ENCODE measurements at places on chromosomes 12 and 14.

DNA sequence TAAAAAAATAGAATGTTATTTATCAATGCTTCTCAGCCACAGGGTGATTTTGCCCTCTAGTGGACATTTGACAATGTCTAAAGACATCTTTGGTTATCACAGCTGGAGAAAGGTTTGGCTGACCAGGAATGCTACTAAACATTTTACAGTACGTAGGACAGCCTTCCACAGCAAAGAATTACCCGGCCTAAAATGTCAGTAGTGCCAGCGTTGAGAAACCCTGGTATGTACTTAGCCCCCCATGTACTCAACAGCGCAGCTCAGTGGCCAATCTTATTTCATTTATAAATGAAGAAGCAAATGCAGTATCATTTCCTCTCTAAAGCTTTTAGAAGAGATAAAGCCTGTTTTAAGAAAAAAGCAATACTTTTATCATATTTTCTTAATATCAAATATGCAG lies 5.8 kb downstream of the MARK3 start:
- DNase-seq: peak; percentile 93

- DNase-seq: no peak
Observed at GRCh38 chr14:21924479-21924878, 250.9 kb upstream of the OR4E1 start.

- DNase-seq: peak; percentile 93
Observed at GRCh38 chr14:74302634-74303569, at the start of gene ABCD4. ABCD4 (minus strand) TSS chr14:74302934; CDS start chr14:74302912, 22 bp downstream.

- no peak for DNase-seq
Observed at GRCh38 chr12:65648461-65648860, 175.8 kb upstream of the HMGA2 start.

- no peak for DNase-seq
Observed at GRCh38 chr12:68959891-68960464, 27.0 kb upstream of the CPM start.

- no peak for DNase-seq
Observed at GRCh38 chr14:92794547-92794941, 439 bp downstream of the GOLGA5 start.

DNA sequence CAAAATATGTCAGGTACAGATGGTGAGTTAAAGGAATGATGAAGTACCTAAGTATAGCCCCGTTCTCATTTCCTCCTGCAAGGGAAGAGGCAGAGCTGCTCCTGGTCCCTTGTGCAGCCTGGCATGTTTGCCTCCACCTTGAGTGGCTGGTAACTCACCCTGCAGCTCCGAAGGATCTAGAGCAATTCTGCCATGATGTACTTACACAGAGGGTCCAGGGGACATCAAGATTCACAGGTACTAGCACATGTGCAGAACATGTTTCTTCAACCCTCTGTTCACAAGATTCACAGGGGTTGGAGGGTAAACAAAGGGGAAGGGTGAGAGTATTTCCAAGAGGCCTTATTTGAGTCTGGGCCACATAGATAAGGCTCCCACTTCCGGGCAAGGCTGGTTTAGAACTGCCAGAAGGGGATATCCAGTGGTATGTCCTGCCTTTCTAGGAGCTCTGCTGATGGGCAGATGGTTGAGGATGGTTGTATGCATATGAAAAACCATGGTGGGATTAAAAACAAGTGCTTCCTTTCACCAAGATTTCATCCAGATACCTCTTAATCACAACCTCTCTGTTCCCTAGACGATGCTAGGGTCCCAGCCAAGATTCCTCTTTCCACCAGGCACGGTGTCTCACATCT lies 7.7 kb downstream of the DCTN2 start:
- DNase-seq: no peak

GRCh38 chr12:66066929-66067523 lies 63.5 kb downstream of the LLPH start:
- no peak for DNase-seq

DNA sequence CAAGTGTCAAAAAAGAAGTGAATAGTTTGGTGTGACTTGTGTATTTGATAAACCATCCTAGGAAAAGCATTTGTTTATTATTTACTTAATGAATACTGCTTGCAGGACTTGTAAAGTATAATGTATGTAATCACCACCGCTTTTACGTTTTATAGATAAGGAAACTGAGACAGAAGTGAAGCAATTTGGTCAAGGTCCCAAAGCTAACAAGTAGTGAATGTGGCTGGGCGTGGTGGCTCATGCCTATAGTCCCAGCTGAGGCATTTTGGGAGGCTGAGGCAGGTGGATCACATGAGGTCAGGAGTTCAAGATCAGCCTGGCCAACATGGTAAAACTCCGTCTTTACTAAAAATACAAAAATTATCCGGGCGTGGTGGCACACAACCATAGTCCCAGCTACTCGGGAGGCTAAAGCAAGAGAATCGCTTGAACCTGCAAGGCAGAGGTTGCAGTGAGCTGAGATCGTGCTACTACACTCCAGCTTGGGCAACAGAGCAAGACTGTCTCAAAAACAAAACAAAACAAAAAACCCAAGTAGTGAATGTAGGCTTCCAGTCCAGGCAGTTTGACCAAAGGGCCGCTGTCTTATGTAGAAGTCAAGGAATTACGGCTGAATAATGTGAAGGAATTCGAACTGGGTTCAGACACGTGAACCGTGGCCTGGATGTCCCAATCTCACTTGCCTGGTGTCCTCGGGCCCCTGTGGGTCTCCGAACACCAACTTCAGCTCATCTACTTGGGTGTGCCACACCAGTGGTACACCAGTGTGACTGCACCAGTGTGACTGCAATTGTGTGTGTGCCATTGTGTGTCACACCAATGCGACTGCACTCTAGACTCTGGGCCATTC lies 88.3 kb upstream of the MED13L start:
- no peak for DNase-seq

- DNase-seq: peak; percentile 82
Observed at GRCh38 chr12:26748741-26749431, 84.1 kb downstream of the ITPR2 start.

DNA sequence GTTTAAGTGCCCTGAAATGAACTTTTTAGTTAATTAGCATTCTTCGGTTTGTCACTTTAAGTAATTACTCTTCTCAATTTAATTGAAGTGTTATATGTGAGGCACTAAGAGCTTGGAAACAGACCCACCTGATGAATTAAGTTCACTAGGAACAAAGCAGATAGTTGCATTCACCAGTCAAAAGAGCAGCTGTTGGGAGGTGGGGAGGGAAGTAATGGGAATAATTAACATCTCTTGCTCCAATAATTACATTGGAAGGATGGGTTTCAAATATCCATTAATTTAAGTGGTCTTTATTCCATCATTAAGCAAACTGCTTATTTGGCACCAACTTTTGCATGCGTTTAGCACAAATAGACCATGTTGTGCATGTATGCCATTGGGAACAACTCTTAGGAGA lies 667.2 kb downstream of the GALC start:
- no peak for DNase-seq

DNA sequence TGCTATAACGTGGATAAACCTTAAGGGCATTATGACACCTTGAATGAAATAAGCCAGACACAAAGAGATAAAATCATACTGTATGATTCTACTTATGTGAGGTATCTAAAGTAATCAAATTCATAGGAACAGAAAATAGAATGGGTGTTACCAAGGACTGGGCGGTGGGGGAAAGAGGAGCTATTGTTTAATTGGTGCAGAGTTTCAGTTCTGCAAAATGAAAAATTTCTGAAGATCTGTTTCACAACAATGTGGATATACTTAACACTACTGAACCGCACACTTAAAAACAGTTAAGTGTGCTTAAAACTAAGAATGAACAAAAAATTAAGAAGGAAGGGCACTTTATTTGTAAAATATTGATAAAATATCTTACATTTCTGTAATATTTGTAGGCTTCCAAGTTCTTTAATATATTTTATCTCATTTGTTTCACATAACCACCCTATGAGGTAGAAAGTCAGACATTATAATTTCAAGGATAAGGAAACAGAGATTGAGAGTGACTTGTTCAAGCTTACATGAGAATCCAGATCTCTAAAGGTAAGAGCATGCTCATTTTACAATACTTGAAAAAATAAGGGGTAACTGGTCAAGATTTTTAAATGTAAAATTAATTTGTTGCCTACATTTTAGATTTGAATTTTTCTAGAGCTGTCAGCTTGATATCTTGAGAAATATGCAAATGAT lies 14.9 kb downstream of the LTA4H start:
- no peak for DNase-seq

DNA sequence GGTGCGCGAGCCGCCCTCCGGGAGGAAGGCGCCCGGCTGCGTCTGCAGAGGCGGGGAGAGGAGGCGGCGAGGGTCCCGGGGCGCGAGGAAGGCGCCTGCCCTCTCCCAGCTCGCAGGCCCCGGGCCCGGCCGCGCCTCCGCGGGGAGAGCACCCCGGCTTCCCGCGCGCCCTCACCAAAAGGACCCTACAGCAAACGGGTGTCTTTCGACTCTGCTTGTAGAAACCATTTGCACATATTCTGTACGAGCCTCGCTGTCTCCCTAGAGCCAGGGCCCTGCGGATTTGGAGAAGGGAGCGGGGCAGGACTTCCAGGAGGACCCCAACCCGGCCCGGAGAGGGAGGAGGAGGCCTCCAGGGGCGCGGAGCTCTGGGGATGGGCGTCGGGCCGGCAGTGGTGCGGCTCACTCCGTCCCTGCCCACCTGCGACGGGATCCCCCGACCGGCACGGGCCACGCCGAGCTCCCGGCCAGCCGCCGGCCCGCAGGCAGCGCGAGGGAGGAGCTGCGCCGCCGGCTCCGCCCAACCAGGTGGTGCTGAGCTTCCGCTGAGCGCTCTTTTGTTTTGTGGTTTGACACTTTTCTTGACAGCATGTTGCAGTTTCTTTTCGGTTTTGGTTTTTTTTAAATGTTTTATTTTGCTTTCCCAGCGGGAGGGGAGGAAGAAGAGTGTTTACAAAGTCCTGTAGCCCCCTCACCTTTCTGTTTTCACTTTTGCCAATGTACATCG lies 103.3 kb upstream of the FKBP4 start:
- DNase-seq: no peak

DNA sequence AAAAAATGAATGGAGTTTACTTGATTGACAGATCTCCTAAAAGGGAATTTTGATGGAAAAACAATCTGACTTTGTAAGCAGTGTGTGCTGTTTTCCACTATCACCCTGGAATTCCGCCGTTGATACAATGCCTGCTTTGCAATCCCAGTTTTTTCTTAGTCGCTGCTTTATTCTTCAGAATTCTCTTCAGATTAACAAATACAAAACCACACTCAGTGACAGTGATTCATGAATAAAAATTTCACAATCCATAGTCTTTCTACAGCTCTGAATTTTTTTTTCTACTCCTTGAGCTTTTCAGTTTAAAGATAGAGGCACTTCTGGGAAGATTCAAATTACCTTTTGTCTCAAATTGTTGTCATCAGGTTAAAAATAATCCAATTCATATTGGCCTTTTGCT lies 44.6 kb upstream of the KITLG start:
- peak; percentile 69 for DNase-seq

DNA sequence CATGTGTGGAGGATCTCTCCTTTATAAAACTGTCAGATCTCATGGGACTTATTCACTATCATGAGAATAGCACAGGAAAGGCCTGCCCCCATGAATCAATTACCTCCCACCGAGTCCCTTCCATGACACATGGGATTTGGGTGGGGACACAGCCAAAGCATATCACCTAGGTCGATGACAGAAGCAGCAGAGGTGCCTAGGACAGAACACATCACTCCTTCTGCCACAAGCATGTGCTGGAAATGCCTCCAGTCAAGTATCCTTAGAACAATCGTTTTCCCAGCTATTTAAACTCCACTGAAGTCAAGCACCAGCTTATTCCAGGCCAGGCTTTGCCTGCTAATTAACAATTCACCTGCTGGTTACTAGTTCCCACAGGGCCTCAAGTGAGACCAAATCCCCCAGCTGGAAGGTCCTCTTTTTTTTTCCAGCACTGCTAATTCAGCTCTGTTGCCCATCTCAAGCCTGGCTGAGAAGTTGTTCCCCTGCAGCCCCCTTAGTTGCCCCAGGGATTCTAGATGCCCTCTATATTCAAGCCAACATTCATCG lies 212.3 kb upstream of the NUDT4 start:
- DNase-seq: no peak

- DNase-seq: no peak
Observed at GRCh38 chr14:67059596-67059995, 129.6 kb upstream of the GARIN2 start.

DNA sequence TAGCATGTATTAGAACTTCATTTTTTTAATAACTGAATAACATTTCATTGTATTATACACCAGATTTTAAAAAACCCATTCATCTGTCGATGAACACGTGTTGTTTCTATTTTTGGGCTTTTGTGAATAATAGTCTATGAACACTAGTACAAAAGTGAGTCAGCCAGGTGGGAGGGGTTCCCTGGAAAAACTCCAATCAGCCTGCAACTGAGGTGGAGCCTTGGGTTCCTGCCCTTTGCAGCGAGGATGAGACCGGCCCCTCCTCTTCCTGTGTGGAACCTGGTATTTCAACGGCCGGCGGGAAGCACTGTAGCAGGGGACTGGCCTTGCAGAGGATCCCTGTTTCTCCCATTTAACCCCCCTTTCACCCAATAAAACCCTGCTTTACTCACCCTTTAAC lies 56.1 kb downstream of the LMNTD1 start:
- DNase-seq: peak; percentile 8

DNA sequence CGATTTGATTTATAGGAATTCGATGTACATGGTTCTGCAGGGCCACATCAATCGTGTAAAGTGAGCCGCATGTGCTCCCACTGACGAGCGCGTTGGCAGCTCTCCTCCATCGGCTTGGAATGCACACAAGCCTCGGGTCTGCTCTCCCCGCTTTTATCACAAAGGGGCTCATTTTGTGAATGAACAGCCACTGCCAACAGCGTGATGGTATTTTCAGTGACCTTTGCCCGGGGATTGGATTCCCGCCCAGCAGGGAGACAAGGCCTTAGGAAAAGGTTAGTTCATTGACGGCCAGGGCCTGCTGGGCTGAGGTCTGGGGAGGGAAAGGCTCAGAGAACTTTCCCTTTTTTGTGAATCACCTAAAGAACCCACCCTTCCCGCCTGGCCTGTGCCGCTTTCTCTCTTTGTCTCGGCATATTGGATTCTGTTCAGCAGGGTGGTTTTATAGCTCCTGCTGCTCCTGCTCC lies 232.1 kb downstream of the MSRB3 start:
- DNase-seq: peak; percentile 46

GRCh38 chr12:64633011-64633939 lies 23.0 kb downstream of the RASSF3 start:
- no peak for DNase-seq

DNA sequence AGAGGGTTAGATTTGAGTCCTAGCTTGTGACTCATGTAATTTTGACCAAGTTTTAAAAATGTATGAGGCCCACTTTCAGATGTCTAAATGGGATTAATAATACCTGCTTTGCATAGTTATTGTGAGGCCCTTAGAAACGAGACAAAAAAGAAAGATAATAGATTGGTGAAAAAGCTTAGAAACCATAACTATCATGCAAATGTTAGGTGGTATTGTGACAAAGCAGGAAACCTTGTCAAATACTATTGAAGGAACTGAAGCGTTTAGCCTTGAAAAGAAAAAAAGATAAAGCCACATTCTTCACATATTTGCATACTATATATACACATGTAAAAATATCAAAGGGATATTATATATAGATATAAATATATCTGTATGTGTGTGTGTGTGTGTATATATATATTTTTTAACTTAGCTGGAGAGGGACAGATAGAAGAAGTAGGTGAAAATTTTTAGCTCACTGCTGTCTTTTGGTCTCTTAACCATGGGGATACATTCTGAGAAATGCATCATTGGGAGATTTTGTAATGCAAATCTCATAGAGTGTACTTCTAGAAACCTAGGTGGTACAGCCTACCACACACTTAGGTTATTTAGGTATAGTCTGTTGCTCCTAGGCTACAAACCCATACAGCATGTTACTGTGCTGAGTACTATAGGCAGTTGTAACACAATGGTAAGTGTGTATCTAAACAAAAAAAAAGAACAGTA lies 270.3 kb downstream of the CCDC91 start:
- DNase-seq: no peak

All from choroid plexus epithelial cell (primary cell).